ENCODE measurements at places on chromosomes 3 and 15. TPM values are rescaled to one million over a fixed set of nuclear protein-coding genes. Genes with fewer than 3 reads are reported as not detected.

- no peak for DNase-seq
Observed at GRCh38 chr3:52527039-52527731, 6.5 kb downstream of the NT5DC2 start.

The ZBTB11 gene
- total RNA-seq, result 28.9 TPM

The CFAP91 gene
- not detected for total RNA-seq

DNA sequence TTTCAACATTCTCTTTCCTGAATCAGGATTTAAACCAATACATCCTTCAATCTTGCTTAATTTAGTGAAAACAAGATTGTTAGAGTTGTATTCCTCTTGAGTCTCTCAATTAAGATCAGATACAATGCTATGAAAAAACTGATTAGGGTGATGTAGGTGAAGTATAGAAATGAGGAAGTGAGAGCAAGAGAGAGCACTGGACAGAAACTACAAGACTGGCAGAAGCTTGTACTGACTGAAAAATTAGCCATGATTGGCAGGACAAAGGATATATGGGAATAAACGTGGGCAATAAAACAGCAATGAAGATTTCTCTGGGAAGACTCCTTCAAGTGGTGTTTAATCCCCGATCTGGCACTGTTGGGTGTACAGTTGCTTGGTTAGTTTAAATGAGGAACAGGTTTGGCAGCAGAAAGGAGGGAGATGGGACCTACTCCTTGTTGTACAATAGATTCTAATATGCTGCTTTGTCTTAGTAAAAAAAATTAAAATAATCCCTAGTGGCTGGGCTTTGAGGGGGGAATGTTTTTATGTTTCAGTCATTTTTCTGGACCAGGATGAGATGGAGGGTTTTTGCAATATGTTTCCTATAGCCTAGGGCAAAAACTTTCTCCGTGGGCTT lies 252.7 kb downstream of the SLC9A9 start:
- DNase-seq, result no peak

DNA sequence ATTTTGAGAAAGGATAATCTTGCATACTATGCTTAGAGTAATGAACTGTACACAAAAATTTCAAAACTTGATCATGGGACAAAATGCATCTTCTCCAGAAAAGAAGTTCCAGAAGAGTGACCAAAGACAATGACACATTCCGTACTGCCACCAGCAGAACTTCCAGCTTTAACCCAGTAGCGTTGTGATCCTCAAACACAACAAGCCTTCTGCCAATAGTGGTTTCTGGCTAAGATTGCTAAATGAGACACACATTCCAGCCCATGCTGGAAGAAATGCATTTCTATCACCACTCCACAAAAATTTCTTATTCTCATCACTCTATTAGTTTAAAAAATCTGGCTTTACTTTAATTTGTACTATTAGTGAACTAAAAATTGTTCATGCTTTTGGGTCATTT lies 334.9 kb downstream of the TBC1D5 start:
- no peak for DNase-seq

The ATP10A gene
- total RNA-seq, result not detected

The TGM4 gene
- total RNA-seq, result 2.5 TPM

GRCh38 chr15:52008359-52008697 lies 10.7 kb upstream of the MAPK6 start:
- no peak for DNase-seq

Data from MCF 10A (cell line).